ENCODE measurements at places on chromosomes 5 and 9.

GRCh38 chr5:80187421-80188090 is 68.3 kb downstream of the SERINC5 start:
- no peak for DNase-seq

GRCh38 chr9:121735065-121735792 is 83.8 kb downstream of the DAB2IP start:
- no peak for DNase-seq

DNA sequence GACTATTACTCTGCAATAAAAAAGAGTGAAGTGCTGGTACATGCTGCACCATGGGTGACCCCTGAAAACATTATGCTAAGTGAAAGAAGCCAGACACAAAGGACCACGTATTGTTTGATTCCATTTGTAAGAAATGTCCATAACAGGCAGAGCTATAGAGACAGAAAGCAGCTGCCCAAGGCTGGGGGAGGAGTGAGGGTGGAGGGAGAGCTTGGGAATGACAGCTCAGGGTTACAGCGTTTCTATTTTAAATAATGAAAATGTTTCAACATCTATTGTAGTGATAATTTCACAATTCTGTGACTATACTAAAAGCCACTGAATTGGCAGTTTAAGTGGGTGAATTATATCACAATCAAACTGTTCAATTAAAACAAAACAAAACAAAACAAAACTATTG is 81.7 kb downstream of the MYO10 start:
- DNase-seq = no peak

DNA sequence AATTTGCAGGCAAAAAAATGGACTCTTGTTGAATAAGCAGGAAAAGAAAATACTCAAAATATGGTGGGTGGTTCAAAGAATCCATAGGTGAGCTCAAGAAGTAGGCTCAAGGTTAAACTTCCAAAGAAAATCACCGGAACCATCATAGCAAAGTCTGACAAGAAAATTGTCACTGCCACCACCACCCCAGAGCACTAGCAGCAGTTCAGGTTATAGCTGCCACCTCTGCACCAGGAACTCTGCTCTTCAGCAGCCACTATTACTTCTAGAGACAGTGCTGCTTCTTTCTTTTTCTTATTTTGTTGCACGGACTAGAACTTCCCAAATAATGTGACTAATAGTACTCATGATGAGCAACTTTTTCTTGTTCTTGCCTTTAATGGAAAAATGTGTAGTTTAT is 70.3 kb downstream of the SPEF2 start:
- no peak for DNase-seq

- DNase-seq = peak; percentile 37
Observed at GRCh38 chr5:132013711-132014110, 2.3 kb upstream of the ACSL6 start.

DNA sequence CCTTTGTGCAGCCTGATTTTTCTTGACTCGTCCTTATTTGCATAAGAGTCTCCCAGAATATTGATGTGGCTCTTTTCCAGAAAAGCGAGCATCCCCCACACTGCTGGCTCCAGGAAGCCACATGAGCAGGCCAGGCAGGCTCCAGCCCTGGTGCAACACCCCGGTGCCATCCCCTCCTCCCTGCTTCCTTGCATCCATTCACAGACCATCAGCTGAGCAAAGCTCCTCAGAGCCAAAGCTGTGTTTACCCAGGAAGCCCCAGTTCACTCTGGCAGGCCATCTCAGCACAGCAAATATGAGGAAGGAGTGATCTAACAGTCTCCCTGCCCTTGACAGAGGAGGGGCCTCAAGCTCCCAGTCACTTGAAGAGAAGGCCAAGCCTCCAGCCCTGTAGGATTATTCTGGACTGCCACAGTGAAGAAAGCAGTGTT is 34.4 kb downstream of the INSYN2B start:
- no peak for DNase-seq

- DNase-seq = no peak
Observed at GRCh38 chr5:179767496-179768100, 26.2 kb upstream of the LTC4S start.

Data from activated effector memory CD4-positive, alpha-beta T cell treated with anti-CD3 and anti-CD28 coated beads, Interleukin-2, amount 50 U/mL, for 16 hours (primary cell).